ENCODE measurements at places on chromosomes 2 and 18.

- no peak for DNase-seq
Observed at GRCh38 chr2:199943373-199943772, 11.9 kb downstream of the TYW5 start.

DNA sequence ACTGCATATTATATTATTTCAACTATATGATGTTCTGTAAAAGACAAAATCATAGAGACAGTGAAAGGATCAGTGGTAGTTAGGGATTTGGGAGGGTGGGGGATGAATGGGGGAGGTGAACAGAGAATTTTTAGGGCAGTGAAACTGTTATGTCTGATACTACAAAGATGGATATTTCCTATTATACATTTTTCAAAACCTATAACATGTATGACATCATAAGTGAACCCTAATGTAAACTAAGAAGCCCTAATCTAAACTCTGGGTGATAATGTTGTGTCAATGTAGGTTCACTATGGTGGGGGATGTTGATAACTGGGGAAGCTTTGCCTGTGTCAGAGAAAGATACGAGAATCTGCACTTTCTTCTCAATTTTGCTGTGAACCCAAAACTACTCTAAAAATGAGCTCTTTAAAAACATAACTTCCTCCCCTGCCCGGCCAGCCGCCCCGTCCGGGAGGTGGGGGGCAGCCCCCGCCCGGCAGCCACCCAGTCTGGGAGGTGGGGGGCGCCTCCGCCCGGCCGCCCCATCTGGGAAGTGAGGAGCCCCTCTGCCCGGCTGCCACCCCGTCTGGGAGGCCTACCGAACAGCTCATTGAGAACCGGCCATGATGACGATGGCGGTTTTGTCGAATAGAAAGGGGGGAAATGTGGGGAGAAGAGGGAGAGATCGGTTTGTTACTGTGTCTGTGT lies 234.4 kb downstream of the RPIA start:
- no peak for DNase-seq

- no peak for DNase-seq
Observed at GRCh38 chr18:25678221-25678620, 326.3 kb upstream of the ZNF521 start.

GRCh38 chr18:79695856-79696850 lies 16.6 kb downstream of the CTDP1 start:
- no peak for DNase-seq

DNA sequence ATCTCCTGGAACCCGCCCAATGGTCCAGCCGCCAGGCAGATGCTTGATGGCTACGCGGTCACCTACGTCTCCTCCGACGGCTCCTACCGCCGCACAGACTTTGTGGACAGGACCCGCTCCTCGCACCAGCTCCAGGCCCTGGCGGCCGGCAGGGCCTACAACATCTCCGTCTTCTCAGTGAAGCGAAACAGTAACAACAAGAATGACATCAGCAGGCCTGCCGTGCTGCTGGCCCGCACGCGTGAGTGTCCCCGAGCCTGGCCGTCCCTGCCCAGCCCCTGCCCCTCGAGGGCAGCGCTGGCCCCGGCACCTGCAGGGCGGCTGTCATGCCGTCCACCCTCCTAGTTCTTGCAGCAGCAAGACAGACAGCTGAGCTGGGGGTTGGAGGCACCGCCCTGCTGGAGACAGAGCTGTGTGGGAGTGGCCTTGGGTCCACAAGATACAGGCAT lies 36.7 kb downstream of the MTERF4 start:
- DNase-seq = no peak

GRCh38 chr2:67880291-67880761 lies 182.5 kb downstream of the C1D start:
- no peak for DNase-seq

DNA sequence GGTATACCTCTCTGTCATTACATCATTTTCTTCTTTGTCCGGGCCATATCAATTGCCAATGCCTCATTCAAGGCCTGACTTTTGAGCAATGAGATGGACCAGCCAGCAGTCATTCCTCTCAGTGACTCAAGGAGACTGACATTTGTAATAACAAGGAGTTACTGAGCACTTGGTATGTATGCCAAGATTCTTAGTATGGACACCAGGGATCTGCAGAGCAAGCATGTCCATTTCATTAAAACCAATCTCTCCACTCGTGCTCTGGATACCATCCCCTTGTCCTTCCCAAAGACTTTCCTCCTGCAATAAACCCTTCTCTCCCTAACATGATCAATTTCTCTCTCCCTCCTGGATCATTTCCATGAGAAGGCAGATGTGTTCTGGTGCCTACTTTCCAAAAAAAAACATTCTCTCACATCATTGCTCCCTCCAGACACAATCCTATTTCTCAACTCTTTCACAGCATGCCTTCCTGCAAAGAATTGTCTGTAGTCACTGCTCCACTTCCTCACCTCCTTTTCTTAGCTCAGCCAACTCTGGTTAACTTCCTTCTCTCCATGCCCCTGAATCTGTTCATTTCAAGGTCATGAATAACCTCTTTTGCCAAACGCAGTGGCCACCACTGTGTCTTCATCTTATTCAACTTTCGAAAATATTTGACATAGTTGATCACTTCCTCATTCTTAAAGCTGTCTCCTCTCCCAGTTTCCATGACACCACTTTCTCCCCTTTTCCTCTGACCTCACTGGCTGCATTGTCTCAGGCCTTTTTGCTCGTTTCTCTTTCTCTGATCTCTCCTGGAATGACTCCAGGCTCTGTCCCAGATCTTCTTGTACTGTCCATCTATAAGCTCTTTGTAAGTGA lies 102.8 kb upstream of the CYP1B1 start:
- no peak for DNase-seq

DNA sequence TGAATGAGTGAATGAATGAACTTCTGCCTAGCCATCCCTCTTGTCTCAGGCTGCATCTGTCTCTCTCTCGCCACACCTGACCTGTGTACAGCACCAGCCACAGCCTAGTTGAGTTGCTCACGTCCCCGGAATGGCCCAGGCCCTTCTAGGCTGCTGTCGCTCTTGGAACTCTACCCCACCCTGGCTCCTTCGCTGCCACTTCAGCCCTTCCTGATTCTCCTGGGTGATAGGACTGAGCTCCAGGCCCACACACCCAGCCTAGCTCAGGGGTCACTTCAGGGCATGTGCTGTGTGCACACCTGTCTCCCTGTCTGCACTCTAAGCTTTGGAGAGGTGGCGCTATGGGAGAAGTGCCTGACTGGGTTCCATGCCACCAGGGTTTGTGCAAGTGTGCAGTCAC lies 236.6 kb downstream of the GLI2 start:
- no peak for DNase-seq

DNA sequence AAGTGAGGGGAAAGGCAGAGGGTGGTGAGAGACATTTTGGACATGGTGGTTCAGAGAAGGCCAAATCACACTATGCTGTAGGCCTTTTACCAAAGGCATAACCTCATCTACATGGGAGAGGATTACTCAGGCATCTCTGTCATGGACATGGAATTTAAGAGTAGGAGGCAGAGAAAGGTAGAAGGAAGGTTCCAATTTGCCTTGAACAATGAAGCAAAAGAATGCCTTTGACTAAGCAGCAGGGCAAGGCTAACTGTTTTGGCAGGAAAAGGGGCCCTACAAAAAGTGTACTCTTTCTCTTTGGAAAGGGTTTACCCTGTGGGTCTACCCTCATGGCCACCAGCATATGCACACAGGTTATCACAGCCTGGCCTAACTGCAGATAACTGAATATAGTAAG lies 45.6 kb upstream of the RNU4ATAC start:
- no peak for DNase-seq

DNA sequence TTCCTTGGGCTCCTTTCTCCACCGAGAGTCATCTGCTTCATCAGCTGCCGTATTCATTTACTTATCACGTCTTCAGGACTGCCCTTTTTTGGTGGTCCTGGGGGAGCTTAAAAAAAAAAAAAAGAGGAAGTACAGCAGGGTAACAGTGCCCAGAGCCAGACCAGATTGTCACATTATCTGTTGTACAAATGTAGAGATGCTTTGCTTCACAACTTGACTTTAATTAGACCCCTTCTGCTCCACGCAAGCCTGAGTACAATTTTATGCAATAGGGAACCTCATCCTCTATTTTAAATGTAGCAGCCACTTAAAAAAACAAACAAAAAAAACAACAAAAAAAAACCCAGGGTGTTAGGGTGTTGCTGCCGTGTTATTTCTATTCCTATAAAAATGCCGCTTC lies 128.3 kb downstream of the PRPF40A start:
- no peak for DNase-seq

GRCh38 chr2:142241016-142241415 lies 110.2 kb upstream of the LRP1B start:
- DNase-seq = no peak

Data from activated CD4-positive, alpha-beta T cell treated with anti-CD3 and anti-CD28 coated beads, Interleukin-2, amount 50 U/mL, for 16 hours (primary cell).